Activated T-helper 17 cell treated with anti-CD3 and anti-CD28 coated beads, Interleukin-2, amount 50 U/mL, for 72 hours (primary cell): ENCODE measurements at places on chromosomes 7 and 10. TPM values are rescaled to one million over a fixed set of nuclear protein-coding genes. Genes with fewer than 3 reads are reported as not detected.

DNA sequence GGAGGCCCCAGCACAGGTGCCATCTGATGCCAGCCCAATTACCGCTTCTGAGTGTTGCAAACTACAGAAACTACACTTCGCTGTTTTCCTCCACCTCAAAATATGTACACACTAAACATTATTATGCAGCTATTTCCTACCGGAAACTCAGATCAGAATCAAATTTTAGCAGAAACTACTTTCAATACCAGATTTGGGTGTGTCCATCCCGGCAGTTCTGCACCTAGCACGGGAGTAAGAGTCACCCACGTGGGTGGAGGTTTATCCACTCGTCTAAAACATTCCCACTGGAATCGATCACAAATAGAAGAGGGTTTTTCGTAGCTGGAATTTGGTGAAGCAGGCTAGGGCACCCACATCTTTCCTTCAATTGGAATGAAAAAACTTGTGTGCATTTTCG, 214.4 kb upstream of the PRKCQ start:
- ATAC-seq: no peak

GRCh38 chr7:84271543-84271942, 77.0 kb upstream of the SEMA3A start:
- no peak for ATAC-seq

DLX5 gene
- not detected for total RNA-seq

DNA sequence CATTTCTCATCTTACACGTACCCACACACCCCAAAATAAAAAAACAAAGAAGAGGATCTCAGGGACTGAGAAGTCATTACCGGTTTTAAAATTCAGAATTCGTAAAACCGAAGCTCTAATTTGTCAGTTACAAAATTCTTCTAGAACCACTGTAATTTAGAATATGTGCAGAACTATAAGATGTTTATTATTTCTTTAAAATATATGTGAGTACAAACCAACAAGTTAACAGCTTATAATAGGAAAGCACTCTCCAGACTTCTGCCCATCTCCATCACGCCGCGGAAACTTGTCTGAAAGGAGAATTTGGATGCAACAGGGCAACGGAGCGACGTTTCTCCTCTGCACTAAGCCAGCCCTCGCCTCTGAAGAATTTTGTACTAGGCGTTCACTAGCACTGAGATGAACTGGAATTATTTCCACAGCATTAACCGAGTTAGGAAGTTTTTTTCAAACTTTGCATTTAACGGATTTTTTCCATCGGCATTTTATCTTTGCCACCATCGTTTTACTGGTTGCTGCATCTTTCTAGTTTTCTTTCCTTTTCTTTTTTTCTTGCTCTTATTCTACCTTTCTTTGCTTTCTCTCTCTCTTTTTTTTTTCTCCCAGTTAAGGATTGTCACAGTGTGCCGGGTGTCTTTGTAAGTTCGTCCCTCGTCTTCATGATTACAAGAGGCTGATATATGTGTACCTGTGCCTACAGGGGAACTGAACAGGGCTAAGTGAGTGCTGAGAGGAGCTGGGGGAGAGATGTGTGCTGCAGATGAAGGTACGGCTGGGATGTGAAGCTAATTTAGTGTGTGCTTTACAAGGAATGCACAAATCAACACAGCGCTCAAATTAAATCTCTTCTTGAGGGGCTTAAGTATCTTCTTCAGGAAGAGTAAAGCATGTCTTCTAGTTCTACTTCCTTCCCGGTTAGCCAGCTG, 295.9 kb upstream of the NFE2L3 start:
- no peak for ATAC-seq

DNA sequence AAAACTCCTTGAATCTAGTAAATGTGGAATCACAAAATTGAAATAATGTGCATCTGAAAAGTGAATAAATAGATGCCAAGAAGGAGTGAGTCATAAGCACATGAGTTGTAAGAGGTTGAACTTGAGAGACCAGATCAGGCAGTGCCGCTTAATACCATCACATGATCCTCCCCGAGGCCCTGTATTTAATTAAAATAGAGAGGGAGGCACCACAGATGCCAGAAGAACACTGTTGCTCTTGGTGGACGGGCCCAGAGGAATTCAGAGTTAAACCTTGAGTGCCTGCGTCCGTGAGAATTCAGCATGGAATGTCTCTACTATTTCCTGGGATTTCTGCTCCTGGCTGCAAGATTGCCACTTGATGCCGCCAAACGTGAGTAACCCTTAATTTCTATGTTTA, at the start of gene GPNMB:
GPNMB (plus strand) TSS at position 221 of the 400 bp plus-strand sequence; CDS start at position 304, 83 bp downstream.
- no peak for ATAC-seq

GRCh38 chr7:45940939-45941338, 19.9 kb upstream of the IGFBP3 start:
- peak; percentile 50 for ATAC-seq

GRCh38 chr7:124057872-124058271, 25.0 kb upstream of the TMEM229A start:
- ATAC-seq: no peak

GRCh38 chr10:119817991-119818888, 54.4 kb downstream of the MCMBP start:
- ATAC-seq: no peak

- no peak for ATAC-seq
Observed at GRCh38 chr7:157634401-157635147, 297.8 kb downstream of the DNAJB6 start.

GRCh38 chr10:119784340-119785067, 58.7 kb downstream of the INPP5F start:
- peak; percentile 68 for ATAC-seq

DNA sequence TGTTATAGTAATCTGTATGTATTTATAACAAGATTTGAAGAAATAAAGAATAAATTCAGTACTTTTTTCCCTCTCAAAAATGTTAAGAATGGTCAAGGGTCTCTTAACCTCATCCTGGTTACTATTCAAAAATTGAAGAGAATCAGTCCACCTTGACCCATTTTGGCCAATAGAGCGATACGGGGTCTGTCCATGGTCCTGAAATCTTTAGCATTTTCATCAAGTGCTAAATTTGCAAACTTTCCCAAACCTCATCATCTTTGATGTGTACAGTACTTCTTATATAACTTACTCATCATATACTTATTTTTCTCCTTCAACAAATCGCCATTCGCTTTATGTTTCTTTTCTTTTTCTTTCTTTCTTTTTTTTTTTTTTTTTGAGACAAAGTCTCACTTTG, 23.6 kb downstream of the TMEM178B start:
- ATAC-seq: no peak

- ATAC-seq: peak; percentile 64
Observed at GRCh38 chr7:50069613-50070012, 23.4 kb downstream of the ZPBP start.

- ATAC-seq: no peak
Observed at GRCh38 chr7:69683002-69683401, 84.7 kb downstream of the AUTS2 start.

DNA sequence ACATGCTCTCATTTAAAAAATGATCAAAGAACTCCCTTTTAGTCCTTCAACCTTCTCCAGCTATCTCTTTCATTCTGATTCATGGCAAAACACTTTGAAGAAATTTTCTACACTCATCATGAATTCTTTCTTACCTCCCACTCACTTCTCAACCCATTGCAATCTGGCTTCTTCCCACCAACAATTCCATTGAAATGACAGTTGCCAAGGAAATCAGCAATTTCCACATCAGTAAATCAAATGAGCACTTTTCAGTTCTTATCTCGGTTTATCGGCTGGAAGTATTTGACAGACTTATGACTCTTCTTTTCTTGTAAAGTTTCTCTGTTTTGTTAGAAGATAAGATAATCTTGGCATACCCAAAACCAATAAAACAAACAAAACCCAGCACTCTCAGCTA, 99.1 kb upstream of the CACNA2D1 start:
- no peak for ATAC-seq

- peak; percentile 9 for ATAC-seq
Observed at GRCh38 chr10:124743191-124744101, 732 bp downstream of the FAM53B start.

DNA sequence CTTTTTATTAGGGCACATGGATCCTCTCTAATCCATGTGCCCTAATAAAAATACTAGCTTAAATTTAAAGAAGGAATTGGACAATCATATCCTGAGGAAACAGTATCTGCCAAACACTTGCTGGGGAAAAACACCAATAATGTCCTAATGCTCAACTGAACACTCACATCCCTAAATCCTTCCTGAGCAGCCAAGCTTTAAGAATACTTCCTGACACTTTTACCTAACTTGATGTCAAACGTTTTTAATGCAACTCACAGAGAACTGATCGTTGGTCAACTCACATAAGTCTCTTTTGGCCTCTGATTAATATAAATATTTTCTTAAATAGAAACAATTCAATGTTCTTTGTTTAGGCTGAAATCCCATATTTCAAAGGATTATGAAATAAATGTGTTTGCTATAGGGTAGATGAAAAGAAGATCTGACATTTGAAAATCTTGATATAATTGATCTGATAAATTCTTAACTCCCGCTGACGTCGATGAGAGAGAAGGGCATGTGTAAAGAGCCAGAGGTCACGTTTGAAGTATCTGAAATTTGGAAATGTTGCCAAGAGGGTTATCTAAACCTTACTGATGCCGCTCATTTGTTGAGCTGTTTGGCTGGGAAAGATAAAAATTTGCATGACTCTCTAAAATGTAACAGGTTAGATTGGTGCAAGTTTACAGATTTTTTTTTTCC, 122.8 kb upstream of the RHOBTB1 start:
- ATAC-seq: no peak

GRCh38 chr10:21976739-21977138, 26.8 kb downstream of the DNAJC1 start:
- no peak for ATAC-seq

SPDYE5 gene
- 0.24 TPM for total RNA-seq

SSC4D gene
- total RNA-seq: 0.61 TPM

GRCh38 chr7:142450206-142450605, 192.3 kb upstream of the PRSS58 start:
- no peak for ATAC-seq

- ATAC-seq: no peak
Observed at GRCh38 chr7:102244601-102245000, 42.1 kb upstream of the SH2B2 start.

DNA sequence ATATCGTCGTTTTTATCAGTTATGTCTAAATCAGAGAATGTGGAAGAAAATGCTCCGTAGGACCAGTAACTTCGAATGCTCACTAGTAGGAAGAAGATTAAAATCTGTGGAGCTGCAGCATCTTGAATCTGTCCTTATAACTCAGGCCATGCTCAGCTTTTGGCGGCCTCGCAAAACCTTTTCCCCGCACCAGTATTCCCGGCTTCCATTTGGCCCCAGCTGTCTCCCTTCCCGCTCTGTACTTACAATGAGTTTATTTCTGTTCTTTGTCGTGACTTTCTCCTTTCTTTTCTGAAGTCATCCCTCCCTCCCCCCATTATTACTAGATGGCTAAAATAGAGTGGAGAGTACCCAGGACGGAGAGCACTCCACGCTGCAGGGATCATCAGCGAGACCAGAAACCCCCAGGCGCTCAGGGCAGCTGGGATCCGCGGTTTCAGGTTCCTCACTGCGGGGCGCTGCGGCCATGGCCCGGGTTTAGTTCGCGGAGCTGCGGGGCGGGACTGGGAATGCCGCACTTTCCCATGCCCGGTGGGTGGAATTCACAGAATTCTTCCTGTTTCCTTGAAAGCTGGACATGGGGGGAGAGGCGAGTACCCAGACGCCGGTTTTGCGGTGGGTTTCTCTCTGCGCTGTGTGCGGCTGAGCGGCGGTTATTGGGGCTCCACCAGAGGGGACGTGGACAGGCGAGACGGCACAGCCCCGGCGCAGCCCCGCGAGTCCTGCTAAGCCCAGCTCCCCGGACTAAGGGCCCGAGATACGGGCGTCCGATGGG, 183.5 kb downstream of the POM121L12 start:
- no peak for ATAC-seq

DNA sequence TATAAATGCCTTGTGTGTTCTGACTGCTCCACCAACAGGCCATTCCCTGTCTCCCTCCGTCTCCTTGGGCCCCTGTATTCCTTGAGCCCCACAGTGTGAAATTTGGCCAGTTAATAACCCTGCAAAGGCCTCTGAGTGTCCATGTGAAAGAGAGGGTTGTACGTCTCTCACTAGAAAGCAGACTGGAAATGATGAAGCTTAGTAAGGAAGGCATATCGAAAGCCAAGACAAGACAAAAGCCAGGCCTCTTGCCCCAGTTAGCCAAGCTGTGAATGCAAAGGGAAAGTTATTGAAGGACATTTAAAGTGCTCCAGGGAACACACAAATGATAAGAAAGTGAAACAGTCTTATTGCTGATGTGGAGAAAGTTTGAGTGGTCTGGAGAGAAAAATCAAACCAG, 680.2 kb downstream of the SDK1 start:
- ATAC-seq: no peak

RAB19 gene
- 7.2 TPM for total RNA-seq

COL17A1 gene
- total RNA-seq: not detected

GRCh38 chr10:33734393-33735155, 400.1 kb upstream of the NRP1 start:
- ATAC-seq: no peak

GJD4 gene
- total RNA-seq: 0.15 TPM

DNA sequence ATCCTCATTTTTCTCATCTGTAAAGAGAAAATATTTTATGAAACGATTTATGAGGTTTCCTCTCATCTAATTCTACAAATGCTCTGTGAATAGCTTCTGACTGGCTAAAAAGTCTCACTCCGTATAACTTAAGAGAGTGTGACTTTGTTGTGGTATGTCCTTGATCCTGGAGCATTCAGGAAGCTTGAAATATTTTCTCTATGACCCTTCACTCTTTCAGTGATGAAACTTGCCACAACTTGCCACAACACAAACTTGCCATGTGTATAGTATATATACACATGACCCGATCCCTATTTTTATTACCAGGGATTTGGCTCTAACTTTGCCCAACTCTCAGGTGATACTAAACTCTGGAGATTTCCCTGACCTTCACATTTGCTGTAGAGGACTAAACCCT, 74.1 kb downstream of the TES start:
- ATAC-seq: no peak

DNA sequence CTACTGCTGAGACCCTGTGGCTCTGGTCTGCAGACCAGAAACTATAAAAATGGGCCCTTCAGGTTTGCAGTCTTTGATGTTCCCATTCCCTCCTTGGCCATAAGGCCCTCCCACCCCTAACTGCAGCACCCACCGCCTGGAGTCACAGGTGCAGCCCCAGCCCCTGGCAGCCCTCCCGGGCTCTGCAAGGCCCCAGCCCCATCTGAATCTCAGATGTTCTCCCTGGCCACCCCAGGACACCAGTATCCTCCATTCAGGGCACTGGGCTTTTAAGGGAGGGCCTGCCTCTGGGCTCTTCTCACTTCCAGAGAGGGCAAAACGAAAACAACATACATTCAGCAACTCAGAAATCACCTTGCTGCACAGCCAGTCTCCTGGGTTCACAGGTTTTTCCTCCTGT, 107.7 kb upstream of the RET start:
- no peak for ATAC-seq

PKD1L1 gene
- 0.16 TPM for total RNA-seq

GRCh38 chr7:35314354-35314753, 60.5 kb upstream of the TBX20 start:
- no peak for ATAC-seq
